LHCN-M2 (cell line): ENCODE measurements at places on chromosomes 3 and 15. TPM values are rescaled to one million over a fixed set of nuclear protein-coding genes. Genes with fewer than 3 reads are reported as not detected.

The CHRNA3 gene
- total RNA-seq = not detected in 2 replicates

The IQCH gene
- 4.1 and 4.8 TPM in 2 replicates for total RNA-seq

The GNAT1 gene
- not detected in 2 replicates for total RNA-seq

- DNase-seq = no peak
Observed at GRCh38 chr3:97831140-97831539, 9.3 kb downstream of the CRYBG3 start.
